ENCODE measurements at places on chromosomes 3 and 15.

- DNase-seq, result no peak
These were observed 8.1 kb upstream of the GAP43 start for GRCh38 chr3:115615001-115615814.

DNA sequence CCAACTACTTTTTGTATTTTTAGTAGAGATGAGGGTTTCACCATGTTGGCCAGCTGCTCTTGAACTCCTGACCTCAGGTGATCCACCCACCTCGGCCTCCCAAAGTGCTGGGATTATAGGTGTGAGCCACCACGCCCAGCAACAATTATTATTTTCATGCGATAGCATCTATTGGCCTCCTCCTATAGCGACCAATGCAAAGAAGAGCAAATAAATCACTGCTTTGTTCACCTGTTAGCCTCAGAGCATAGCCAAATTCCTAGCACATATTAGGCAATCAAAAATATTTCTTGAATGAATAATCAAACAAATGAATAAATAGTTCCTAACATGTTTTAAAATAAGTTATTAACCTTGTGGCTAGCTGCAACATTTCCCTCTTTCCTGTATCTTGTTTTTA, 36.8 kb upstream of the TNFSF10 start:
- DNase-seq, result no peak

GRCh38 chr3:73485877-73486330, 138.8 kb downstream of the PDZRN3 start:
- DNase-seq, result no peak

- no peak for DNase-seq
These were observed 22.3 kb downstream of the RNU5B-1 start for GRCh38 chr15:65326818-65327217.

DNA sequence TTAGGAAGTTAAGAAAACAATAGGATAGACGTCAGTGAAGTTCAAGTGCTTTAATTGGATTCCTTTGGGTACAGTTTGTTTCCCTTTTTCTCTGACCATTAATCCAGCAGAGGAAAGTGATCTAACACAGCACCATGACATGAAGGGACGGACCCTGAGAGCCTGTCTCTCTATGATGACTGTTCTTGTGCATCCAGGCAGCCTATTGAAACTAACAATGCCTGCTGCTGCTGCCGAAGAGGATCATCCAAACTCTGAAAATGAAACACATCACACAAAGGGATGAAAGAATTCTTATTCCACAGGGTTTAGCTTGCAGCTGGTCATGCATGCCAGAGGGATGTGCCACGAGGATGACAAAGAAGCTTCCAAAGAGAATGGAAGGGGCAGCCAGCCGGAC, 75.5 kb downstream of the ZBTB20 start:
- no peak for DNase-seq

GRCh38 chr15:90184119-90184785, 16.9 kb upstream of the SEMA4B start:
- no peak for DNase-seq

DNA sequence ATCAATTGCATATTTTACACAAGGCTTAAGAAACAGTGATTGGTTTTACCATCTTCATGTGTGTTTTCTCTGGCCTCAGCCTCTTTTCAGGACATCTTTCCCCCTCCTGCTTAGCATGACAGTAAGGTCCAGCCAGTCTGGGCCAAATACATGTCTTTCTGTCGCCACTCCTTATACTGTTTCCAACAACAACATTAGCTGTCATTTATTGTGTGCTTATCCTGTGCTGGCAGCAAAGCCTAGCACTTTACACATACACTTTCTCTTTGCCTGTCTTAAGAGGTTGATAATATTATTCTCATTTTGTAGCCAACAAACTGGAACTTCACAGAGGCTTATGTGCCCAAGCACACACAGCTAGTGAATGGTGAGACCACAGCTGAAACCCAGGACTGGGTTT, 37.8 kb downstream of the B3GALNT1 start:
- DNase-seq, result no peak

GRCh38 chr3:139285691-139286090, 58.1 kb upstream of the MRPS22 start:
- no peak for DNase-seq

GRCh38 chr15:82571722-82572222, 31.5 kb upstream of the RPS17 start:
- DNase-seq, result no peak

- no peak for DNase-seq
These were observed 76.6 kb downstream of the GBE1 start for GRCh38 chr3:81684751-81685395.

GRCh38 chr15:82397817-82398216, 31.8 kb upstream of the GOLGA6L9 start:
- DNase-seq, result no peak

GRCh38 chr3:143428294-143428693, 308.7 kb downstream of the CHST2 start:
- no peak for DNase-seq

GRCh38 chr15:52217186-52217585, 26.0 kb upstream of the GNB5 start:
- DNase-seq, result no peak

- no peak for DNase-seq
These were observed 27.8 kb downstream of the LIPC start for GRCh38 chr15:58459560-58459959.

DNA sequence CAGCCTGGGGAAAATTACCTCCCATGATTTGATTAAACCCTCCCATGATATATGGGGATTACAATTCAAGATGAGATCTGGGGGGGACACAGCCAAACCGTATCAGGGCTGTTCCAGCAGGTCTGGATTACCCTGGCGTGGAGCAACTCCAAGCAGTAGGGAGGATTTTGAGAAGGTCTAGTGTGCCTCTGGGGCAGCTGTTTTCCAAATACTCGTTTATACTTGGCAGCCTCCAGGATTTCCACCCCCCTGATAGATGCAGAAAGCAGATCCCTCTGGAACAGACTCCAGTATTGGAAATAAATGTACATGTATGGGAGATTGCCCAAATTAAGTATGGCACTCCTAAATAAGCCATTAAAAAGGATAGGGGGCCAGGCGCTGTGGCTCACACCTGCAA, 7.7 kb upstream of the IRAK2 start:
- DNase-seq, result no peak

DNA sequence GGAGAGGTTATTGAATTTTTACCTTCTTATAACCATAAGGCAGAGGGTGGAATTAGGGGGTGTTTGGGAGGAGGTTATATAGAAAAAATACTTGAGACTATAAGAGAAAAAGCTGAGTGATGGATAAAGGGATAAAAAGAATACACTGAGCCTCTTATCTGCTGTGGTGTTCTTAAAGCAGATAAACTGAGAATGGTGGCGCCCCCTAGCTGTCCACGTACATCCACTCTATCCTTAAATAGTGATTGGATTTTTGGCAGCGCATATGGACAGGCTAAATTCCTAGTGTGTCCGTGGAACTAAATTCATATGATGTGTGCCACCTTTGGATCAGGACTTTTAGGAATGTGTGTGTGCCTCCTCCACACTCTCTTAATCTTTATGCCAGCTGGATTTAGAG, 121.1 kb downstream of the OXSM start:
- DNase-seq, result no peak

Measured in activated naive CD4-positive, alpha-beta T cell (primary cell).